ENCODE measurements at places on chromosomes 7 and 10.

DNA sequence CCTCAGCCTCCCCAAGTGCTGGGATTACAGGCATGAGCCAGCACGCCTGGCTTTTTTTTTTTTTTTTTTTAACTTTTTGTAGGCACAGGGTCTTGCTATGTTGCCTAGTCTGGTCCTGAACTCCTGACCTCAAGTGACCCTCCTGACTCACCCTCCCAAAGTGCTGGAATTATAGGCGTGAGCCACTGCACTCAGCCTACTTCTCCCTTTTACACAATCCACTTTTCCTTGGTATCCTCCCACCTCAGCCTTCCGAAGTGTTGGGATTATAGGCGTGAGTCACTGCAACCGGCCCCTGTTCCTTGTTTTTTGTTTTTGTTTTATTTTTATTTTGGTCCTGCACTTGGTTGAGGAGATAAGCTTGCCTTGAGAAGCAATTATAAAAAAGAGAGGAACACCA, 75.9 kb upstream of the KMT2C start:
- no peak for DNase-seq

DNA sequence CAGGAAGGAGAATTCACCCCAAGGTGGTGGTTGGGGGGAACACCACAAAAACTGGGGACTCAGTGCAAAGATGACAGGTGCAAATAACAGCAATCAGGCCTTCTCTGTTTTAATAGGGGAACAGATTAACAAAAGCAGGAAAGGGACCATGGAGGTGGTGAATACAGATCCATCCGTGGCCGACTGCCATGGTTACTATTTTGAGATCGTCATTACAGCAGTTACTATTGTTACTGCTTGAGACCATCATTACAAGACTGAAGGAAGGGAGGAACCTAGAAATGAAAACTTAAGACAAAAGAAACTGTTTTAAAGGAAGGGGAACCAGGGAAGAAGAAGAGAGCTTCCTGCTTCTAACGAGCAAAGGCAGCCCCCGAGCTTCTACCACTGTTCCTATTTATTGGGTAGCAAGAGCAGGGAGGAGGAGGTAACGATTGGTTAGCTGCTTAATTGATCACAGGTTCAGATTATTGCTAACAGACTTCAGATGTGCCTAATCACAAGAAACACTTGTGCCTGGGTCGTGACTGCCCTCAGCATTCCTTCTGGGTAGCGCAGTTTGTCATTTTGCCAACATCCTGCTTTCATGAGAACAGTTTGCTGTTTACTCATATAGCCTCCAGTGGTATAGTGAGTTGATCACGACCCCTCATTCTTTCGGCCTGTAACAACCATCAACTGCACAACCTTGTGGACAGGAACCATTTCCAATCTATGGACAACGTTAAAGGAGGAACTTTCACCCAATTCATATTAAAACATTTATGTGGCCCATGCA, 216.3 kb downstream of the CHCHD3 start:
- DNase-seq = no peak

- DNase-seq = no peak
These were observed 28.2 kb upstream of the SEPHS1 start for GRCh38 chr10:13376297-13376696.

DNA sequence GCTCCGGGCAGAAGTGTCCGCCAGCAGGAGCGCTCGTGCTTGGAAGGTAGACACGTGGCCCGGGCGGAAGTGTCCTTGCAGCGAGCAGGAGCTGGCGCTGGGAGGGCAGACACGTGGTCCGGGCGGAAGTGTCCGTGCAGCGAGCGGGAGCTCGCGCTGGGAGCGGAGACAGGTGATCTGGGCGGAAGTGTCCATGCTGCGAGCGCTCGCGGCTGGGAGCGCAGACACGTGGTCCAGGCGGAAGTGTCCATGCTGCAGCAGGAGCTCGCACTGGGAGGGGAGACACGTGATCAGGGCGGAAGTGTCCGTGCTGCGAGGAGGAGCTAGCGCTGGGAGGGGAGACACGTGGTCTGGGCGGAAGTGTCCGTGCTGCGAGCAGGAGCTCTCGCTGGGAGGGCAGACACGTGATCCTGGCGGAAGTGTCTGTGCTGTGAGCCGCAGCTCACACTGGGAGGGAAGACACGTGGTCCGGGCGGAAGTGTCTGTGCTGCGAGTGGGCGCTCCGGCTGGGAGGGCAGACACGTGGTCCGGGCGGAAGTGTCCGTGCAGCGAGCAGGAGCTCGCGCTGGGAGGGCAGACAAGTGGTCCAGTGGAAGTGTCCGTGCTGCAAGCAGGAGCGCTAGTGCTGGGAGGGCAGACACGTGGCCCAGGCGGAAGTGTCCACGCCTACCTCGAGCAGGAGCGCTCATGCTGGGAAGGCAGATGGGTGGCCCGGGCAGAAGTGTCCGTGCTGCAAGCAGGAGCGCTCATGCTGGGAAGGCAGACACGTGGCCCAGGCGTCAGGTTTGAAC, 41.1 kb upstream of the PRKAR1B start:
- DNase-seq = no peak

- no peak for DNase-seq
These were observed 13.0 kb upstream of the AP5Z1 start for GRCh38 chr7:4762121-4763055.

DNA sequence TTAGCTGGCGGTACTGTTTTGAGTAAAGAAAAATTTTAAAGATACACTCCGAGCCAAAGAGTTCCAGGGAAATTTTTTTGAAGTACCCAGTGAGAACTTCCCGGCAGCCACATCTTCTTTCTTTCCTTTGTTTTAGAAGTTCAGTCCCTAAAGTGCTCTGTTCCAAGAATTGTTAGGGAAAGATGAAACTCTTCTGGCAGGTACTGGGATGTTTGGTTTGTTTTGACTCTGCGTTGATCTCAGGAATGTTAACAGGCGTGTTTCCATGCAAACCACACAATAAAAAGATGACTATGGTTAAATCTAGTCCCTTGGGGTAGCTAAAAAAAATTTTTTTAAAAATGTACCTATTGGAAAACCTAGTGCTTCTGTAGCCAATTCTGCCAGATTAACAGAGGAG, 224.7 kb upstream of the PHYHIPL start:
- no peak for DNase-seq

GRCh38 chr7:132805766-132806165, 229.5 kb upstream of the PLXNA4 start:
- DNase-seq = no peak

DNA sequence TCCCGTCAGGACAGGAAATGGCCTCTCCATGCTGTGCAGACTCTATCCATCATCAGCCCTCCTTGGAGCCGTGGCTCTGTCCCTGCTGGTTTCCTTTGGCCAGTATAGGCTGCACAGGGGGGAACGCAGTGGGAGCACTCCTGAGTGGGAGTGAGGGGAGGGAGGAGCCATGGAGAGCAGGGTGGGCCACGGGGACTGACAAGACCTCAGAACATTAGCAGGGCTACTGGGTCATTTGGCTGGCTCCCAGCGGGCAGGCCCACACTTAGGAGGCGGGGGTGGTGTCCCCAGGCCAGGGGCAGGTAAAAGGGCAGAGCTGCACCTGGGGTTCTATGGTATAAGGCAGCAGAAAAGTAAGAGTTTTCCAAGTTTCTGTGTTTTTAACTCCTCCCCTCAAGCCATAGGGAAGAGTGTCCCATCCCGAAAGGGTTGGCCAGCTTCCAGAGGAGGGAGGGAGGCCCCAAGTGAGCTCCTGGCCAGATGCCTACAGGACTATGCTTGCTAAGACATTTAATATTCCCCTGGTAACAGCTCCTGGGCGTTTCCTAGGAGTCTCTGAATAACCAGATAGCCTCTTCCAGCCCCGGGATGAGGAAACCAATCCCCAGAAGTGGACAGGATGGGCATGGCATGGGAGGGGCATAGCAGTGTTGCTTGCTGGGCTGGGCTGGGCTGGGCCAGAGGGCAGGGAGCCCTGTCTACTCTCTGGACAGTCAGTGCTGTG, 5.5 kb upstream of the OPN4 start:
- DNase-seq = no peak

DNA sequence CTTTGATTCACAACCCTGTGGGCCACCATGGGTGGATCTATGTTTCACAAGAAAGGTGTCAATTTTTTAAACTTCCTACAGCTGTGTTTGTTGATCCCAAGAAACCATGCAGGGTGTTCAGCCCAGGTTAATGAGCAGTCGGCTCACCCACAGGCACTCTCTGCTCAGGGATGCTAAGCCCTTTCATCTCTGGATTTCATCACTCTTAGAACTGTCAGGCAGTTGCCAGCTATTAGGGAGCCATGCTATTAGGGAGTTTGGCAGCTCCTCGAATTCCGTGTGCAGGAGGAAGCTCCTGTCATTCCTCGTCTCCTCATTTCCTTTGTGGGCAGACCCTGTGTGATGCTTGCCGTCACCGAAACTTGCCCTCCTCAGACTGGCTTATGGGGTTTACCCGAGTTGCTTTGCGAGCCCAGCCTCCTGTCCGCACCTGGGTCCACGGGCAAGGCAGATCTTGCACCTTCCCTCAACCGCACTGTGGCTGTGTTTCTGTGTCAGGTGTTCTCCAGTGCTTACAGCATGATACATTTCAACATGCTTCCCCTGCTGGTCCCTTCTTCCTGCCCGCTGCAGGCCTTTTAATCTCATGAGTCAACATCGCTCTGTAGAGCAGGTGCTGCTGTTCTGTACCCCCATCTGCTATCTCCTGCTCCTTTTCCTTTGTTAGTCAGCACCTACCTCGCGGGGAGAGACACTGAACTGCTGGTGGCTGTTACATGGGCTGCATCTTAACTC, 509.8 kb downstream of the SUGCT start:
- DNase-seq = peak; percentile 15

DNA sequence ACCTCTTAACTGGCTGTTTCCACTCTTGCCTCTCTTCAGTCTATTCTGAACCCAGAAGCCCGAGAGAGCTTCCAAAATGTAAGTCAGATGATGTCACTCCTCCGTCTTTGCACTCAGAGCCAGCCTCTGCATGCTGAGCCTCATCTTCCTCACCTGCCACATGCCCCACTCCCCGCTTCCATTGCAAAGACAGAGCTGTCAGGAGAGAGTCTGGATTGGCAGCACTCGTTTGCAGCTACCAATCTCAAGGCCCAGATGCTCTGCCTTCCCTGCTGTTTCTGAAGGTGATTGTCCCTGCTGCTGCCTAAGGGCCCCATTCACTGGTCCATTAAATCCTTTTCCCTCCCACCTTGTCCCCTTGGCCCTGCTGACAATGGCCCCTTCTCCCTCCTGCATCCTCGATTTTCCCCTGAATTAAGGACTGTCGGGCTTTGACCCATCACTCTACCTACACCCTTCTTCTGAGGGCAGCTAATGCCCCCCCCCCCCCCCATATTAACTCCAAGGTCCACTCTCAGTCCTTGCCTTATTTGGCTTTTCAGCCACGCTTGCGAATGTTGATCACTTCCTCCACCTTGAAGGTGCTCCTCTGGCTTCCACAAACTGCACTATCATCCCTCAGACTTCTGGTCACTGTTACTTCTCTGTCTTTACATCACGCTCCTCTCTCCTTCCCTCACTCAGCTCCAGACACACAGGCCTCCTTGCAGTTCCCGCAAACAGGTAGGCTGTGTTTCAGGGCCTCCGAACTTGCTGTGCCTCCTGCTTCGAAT, 98.5 kb downstream of the CHN2 start:
- no peak for DNase-seq

- DNase-seq = no peak
These were observed 34.3 kb downstream of the SRPK2 start for GRCh38 chr7:105354383-105354782.

- no peak for DNase-seq
These were observed 2.6 kb downstream of the STK31 start for GRCh38 chr7:23712368-23713284.

GRCh38 chr7:105875505-105875904, 894 bp downstream of the ATXN7L1 start:
- no peak for DNase-seq

- DNase-seq = peak; percentile 42
These were observed 37.4 kb downstream of the RASGEF1A start for GRCh38 chr10:43229208-43230061.

DNA sequence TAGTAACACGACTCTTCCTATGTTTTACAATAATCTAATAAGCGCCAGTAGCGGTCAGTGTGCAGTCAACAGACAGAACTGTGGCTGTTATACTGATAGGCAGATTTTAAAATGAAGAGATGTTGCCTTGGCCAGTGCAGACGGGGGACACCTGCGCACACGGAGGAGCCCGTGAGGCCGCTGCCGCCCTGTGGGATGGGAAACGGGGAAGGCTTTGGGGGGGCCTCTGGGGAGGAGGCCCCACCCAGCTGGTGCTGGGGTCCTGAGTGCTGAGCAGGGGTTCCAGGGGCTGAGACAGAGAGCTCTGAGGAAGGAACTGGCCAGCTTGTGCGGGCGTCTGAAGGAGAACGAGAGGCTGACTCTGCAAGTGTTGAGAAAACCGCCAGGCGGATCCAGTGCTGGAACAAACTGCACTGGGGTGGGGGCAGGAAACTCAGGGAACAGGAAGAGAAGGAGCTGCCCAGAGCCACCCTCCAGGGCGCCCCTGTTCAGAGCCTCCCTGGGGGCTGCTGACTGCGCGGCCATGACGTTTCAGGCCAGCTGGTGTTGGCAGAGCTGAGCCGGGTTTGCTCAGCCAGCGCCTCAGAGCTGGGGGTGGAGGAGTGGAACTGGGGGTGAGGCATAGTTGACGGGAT, 426.4 kb downstream of the TCERG1L start:
- no peak for DNase-seq

GRCh38 chr7:2959103-2959680, 84.5 kb downstream of the CARD11 start:
- DNase-seq = no peak

GRCh38 chr7:42843205-42843800, 68.6 kb downstream of the C7orf25 start:
- no peak for DNase-seq

DNA sequence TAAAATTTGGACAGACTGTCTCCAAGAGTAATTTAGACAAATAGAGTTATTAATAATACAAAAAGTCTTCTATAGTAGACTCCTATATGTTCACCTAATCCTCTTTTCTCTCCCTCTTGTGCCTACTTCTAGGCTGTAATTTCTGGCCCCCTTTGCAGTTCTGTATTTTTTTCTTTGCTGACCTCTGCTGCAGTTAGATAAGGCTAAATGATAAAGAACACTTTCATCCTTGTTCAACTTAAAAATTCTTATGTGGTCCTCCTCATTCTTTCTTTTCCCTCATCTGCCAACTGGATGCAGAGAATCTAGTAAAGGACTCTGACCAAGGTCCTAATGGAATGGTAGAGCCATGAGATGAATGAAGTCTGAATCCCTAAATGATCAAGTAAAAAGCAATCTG, 20.1 kb downstream of the GLCCI1 start:
- DNase-seq = no peak

GRCh38 chr7:1969459-1970284, 263.1 kb downstream of the MAD1L1 start:
- no peak for DNase-seq

DNA sequence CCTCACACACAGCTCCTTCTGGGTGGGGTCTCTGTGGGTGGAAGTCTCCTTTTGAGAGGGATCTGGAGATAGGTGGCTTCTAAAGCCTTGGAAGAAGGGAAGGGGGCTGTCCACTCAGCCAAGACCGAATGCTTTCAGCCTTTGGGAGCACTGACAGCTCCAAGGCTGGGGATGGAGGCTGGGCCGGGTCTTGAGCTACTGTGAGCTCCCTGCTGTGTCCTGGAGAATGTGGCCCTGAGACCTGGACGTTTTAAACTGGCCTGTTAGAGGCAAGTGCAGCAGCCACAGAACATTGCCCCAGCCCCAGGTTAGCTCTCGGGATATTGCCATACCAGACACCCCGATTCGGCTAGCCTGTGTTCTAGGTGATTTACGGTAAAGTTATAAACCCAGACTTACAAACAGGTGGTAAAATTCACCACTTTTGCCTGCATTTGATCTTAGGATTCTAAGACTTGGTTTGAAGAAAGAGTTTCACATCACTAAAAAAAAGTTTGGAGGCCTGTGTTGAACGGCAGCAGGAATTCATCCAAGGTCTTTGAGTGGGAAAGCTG, 548.5 kb upstream of the FOXK1 start:
- no peak for DNase-seq

- DNase-seq = no peak
These were observed 112.9 kb upstream of the ZNF746 start for GRCh38 chr7:149610441-149611011.
